Stimulated activated CD8-positive, alpha-beta memory T cell treated with anti-CD3 and anti-CD28 coated beads, Interleukin-4, amount 100 ng/mL, for 1 hour (primary cell): ENCODE measurements at places on chromosomes 11 and 22.

- DNase-seq = no peak
These were observed 49.6 kb upstream of the SLC25A1 start for GRCh38 chr22:19228179-19228578.

- DNase-seq = no peak
These were observed 1478.4 kb downstream of the TBC1D22A start for GRCh38 chr22:48240935-48241230.

GRCh38 chr11:133115099-133115498 lies 417.2 kb downstream of the OPCML start:
- DNase-seq = no peak

DNA sequence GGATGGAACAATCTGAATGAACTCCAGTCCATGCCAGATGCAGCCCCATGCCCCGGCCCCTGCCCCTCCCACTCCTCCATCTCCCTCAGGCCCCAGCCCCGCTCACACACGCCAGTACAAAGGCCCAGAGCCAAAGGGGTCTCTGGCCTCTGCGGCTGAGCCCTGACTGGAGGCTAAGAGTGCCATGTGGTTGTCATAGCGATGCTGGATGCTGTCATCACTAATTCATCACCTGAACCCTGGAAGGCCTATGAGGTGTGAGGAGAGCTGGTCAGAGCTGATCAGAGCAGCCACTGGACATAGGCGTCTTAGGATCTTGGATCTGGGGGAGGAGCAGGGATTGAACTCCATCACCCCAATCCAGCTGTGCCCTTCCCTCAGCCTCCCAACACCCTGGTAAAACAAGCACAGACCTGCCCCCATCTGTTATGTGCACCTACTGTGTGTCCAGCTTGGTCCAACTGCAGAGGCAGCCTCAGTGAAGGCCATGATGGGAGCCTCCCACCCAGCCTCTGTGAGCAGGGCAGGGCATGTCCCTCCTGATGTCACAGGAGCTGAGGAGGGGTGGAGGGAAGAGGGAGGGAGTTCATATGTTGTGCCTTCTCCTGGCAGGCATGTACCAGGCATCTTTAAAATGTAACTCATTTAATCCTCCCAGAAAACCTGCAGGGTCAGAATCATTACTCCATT lies 16.7 kb downstream of the PDE2A start:
- DNase-seq = no peak

DNA sequence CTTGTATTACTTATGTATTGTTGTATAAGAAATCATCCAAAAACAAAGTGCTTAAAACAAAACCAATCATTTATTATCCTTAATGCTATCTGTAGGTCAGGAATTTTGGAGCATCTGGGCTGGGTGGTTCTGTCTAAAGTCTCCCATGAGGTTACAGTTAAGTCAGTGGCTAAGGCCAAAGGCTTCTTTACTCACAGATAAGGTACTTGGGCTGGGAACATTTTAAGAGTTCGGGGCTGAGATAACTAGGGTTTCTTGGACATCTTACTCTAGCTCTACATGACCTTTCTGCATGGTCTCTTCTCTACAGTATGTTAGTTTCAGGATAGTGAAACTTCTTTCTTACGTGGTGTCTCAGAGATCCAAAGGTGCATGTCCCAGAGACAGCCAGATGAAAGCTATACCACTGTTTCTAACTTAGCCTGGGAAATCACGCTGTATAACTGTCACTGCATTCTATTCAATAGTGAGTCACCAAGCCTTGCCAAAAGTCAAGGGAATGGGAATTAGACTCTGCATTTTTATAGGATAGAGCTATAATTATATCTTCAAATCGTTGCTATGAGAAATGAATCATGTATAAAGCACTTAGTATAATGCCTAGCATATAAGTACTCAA lies 29.6 kb downstream of the SOX6 start:
- DNase-seq = no peak

DNA sequence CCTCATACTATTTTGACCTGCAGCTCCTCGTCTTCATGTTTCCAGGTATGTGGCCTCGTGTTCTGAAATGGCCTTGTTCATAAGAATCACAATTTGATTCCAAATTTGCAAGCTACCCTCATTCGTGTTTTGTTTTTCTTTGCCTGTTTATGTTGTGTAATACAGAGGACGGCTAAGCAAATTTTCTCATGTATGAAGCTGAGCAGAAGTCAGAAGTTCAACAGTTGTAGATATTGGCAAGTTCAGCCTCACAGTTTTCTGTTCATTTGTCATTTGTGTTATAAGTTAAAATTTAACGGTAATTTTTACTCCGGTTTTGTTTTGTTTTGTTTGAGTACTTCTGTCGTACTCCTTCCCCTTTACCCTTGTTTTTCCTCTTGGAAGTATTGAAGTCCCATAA lies 15.4 kb upstream of the CHEK1 start:
- no peak for DNase-seq

GRCh38 chr11:101362643-101363042 lies 221.2 kb downstream of the TRPC6 start:
- DNase-seq = no peak

DNA sequence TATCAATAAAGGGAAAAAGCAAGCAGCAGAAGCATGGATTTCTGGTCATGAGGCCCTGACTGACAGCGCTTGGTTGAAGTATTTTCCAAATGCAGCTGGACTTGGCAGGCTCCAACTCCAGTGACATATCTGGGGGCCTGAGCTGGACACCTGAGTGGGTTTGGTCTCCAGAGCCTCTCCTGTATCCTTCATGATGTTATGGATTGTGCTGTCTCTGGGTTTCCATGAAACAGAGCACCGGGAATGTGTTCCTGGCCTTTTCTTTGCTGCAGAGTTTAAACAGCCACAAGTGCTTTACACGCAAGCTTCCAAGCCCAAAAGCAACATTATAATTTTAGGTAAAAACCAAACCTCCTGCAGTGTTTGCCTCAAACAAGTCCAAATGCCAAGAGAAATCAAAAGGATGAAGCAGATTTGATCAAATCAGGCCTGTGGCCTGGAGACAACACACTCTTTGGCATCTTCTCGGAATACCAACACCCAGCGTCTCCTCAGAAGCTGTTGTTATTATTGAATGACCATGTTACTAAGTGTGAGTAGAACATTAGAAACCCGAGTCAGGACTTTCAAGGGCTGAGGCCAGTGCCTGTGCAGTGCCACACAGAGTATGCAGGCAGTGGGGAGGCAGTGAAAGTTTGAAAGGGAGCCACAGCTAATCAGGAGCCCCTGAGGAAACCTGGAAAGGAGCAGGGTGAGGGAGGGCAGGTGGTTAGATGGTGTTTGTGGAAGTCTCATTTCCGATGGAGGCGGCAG lies 42.0 kb downstream of the ME3 start:
- no peak for DNase-seq
